K562 (cell line): ENCODE measurements at places on chromosomes 1 and 21.

- DNase-seq, result peak; percentile 40
Observed at GRCh38 chr1:111669268-111669667, 49.7 kb downstream of the RAP1A start.

DNA sequence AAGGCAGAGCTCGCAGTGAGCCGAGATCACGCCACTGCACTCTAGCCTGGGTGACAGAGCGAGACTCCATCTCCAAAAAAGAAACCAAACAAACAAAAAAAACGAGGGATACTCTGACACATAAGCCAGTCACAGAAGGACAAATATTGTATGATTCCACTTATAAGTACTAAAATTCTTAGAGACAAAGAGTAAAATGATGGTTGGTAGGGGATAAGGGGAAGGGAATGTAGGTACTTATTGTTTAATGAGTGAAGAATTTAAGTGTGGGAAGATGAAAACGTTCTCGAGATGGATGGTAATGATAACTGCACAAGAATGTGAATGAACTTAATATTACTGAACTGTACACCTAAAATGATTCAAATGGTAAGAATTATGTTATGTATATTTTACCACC, 66.7 kb upstream of the GUCA2A start:
- no peak for DNase-seq

DNA sequence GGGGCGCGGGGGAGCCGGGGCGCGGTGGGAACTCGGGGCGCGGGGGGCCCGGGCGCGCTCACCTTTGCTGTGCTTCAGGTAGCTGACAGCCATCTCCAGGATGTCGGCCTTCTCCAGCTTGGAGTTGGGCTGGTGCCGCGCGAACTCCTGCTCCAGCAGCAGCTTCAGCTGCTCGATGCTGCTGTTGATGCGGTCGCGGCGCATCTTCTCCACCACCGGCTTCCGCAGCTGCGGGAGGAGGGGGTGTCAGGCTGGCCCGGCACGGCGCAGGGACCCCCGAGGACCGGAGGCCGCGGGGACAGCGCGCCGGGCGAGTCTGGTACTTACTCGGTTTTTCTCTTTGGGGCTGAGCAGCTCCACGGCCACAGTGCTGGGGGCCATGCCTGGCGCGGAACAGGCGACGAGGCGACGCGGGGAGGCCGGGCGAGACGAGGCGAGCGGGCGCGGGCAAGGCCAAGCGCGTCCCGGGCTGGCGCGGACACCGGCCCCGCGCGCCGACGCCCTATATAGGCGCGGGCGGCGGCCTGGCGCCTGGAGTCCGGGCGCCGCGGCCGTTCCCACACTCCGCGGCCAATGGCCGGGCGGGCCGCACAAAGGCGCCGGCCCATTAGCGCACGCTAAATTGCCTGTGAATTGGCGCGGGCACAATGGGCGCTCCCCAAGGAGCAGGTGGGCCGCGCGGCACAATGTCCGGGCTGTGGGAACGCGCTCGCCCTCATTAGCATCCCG, at the start of gene HES5:
Gene HES5 (minus strand): TSS at position 480 of the 729 bp plus-strand sequence. CDS start 99 bp downstream, at position 381.
- peak; percentile 55 for DNase-seq

DNA sequence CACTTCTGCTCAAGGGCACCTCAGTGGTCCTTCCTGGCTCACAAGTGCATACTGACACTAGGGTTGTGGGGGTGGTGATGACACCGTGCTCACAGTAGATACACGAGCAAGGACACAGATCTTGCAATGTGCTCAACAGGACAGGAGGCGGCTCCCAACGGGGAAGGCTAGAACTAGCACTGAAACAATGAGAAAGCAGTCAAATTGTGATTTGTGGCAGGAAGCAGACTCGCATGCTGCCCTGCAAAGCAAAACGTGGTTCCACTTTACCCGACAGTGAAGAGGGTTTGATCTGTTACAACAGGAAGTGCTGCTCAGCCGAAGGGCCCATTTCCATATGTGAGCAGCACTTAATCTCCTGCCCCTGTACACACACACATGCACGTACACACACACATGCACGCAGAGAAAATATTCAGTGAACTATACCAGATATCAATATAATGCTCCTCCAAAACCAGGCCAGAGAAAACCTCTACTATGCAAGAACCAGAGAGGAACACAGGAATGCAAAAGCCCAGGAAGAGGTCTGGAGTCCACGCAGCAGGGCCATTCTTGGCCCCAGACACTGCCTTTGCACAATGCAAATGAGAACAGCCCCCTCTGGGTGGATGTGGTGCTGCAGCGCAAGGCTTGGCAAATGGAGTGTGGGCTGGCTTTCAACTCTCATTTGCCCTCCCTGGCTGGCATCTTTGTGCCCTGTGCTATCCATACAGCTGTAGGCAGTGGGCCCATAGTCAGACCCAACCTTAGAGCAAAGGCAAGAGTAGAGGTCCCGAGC, 47.1 kb downstream of the KANK4 start:
- DNase-seq, result no peak

GRCh38 chr1:109470245-109470644, 3.9 kb downstream of the SYPL2 start:
- DNase-seq, result peak; percentile 7

DNA sequence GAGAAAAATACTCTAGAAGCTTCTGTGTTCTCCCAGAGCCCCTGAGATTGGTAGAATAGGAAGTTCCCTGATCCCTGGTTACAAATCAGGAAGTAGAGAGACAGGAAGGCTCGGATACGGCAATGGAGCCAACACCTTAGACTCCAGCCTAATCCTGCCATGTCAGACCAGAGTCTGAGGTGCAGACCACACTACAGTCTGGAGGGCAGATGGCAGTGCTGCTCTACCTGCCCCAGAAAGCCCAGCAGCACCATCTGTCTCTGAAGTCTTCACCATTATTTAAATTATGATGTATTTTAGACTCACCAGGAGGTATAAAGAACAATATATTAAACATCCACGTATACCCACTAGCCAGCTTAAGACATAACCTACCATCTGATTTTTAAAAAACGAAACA, 93.0 kb downstream of the MTR start:
- no peak for DNase-seq

GRCh38 chr1:223621312-223621734, 44.2 kb downstream of the CAPN8 start:
- no peak for DNase-seq

DNA sequence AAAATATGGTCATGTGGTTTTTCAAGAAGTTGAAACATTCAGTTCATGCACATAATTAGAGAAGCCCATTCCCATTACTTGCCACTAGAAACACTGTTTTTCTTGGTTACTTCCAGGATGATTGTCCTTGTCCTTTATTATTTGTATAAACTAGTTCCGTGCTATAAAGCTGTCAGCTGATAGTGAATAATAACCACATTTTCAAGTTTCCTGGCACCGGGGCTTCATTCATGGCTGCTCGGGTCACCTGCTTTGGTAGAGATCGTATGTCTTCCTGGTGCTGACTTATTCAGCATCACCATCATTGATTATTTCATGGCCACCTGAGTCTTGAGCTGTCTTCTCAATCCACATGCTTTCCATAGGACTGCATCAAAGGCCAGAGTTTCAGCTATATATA, 62.9 kb upstream of the ZNF326 start:
- DNase-seq, result no peak

GRCh38 chr1:3717041-3717714, 35.1 kb upstream of the CCDC27 start:
- DNase-seq, result no peak

- no peak for DNase-seq
Observed at GRCh38 chr1:42917241-42917495, 41.5 kb downstream of the SLC2A1 start.

- no peak for DNase-seq
Observed at GRCh38 chr1:172390683-172391551, 29.6 kb upstream of the C1orf105 start.

DNA sequence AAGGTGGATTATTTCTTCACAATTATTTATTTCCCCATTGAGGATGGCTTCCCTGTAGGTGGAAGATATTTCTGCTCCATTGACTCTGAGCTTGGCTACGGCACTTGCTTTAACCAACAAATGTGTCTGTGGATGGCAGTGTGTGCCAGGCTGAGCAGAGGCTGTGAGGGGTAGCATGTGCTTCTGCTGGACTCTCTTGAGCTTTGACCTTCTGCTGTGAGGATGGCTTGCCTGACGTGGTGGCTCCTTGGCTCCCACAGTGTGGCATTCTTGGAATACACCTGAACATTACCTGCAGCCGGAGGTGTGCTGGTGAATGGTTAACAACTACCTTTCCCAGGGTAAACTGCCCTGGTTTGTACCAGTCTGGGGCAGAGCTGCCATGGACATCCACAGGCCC, 46.8 kb downstream of the WDR3 start:
- DNase-seq, result no peak

GRCh38 chr1:3077561-3077960, 8.6 kb downstream of the PRDM16 start:
- DNase-seq, result no peak

DNA sequence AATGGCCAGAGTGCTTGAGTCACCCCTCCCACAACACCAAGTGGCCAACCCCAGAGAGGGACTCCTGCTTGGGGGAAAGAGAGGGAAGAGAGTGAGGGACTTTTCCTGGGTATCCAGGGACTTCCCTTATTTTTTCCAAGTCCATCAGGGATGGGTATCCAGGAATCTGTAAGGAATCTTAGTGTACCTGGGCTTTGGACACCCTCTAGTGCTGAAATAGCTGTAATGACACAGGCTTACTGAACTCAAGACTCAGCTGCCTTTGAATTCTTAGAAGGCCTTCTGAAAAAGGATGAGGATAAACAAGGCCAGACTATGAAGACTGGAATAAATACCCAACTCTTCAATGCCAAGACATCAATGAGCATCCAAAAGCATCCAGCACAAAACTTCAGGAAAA, 12.0 kb downstream of the TSHB start:
- DNase-seq, result no peak

DNA sequence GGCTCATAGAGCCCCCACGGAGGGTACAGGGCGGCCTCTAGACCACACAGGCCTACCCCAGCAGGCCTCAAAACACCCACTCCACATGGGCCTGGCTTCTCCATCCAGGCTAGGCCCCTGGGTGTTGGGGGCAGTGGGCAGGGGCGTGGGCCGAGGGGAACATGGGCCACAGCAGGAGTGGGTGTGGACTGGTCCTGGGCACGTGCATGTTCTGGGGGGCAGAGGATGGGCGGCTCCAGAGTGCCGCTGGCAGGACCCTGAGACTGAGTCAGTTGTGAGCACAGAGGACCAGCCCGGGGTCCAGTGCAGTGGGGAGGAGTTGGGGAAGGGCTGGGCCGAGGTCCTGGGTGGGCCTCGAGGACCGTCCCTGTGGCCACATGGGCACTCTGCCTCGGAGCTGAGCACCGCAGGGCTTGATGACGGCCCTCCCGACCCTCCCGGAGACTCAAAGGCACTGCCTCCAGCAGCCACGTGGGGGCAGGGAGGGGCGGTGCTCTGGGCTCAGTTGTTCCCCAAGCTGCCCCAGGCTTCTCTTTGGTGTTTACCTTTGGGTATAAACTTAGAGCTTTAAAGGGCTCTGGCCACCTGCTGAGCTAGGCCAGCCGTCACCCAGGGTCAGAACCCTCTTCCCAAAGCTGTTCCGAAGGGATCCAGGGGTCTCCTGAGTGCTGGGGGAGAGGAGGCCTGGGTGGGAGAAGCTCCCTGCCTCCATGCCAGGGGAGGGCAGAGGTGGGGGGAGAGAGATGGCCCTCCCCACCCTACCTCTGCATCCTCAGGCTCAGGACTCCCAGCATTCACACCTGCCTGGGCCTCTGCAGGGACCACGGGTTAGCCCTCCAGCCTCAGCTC, 79.9 kb downstream of the MORN1 start:
- peak; percentile 78 for DNase-seq

- no peak for DNase-seq
Observed at GRCh38 chr1:115310581-115311473, 27.2 kb downstream of the NGF start.

DNA sequence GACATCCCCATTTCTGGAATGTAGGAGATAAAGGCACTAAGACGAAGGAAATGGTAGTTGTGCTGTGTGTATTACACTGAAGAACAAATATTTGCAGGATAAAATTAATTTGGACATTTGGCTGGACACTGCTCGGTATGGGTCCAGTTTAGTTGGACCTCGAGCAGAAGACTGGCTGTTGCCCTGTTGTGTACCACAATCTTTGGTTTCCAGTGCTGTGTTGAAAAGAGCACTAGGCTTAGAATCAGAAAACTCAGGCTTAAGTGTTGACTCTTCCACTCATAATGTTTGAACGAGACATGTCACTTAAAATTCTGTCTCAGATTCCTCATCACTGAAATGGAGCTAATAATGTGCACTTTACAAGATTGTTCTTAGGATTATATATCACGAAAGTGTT, 1.2 kb upstream of the ARPC5 start:
- DNase-seq, result no peak

DNA sequence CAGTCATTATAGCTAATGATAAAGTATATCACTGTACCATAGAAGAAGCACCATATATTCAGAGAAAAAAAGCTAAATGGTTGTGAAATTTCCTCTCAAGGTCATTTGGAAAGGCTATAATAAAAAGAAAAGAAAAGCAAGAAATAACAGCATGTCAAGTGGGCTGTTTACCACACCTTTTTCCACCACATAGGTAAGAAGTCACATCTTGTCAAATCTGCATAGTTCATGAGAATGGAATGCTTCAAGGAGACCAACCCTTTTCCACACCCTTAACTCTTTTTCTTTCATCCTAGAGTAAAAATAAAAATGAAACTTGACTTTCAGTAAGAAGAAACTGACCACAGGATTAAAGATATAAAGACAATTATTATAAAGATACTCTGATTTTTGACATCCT, 91.2 kb downstream of the ATP6V1G3 start:
- DNase-seq, result no peak

- no peak for DNase-seq
Observed at GRCh38 chr1:8742022-8742924, 75.2 kb downstream of the RERE start.

- no peak for DNase-seq
Observed at GRCh38 chr1:89535537-89535936, 10.9 kb downstream of the LRRC8B start.

GRCh38 chr1:115173151-115173550, 83.8 kb upstream of the TSPAN2 start:
- no peak for DNase-seq

DNA sequence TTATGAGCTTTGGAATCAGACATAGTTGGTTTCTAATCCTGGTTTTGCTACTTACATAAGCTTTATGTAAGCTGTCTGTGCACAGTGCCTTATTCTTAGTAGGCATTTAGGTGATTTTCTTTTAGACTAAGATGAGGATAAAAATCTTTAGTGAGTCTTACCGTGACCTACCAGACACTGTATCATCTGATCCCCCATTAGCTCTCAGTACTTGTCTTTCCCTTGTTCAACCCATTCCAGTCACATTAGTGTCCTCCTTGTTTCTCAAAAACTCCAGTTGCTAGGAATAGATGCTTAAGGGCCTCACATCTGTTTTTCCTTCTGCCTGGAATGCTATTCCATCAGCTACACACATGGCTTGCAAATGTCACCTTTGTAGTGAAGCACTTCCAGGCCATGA, 18.8 kb downstream of the PPP1R12B start:
- DNase-seq, result no peak
